Endodermal cell (in vitro differentiated cells): ENCODE measurements at places on chromosomes 4 and X. TPM values are rescaled to one million over a fixed set of nuclear protein-coding genes. Genes with fewer than 3 reads are reported as not detected.

GRCh38 chrX:152220606-152221005 is 82.2 kb upstream of the MAGEA10 start:
- no peak for DNase-seq

DNA sequence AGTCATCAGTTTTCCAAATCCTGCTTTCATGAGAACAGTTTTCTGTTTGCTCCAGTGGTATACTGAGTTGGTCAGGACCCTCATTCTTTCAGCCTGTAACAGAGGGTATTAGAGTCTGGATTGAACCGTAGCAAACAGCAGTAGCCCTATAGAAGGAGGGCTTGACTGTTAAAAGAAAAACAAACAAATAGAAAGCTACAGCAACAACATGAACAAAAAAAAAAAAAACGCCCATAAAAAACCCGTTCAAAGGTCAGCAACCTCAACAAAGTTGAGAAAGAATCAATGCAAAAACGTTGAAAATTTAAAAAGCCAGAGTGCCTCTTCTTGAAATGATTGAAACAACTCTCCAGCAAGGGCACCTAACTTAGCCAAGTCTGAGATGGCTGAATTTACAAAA is 64.7 kb upstream of the UGT2B10 start:
- no peak for DNase-seq

DNA sequence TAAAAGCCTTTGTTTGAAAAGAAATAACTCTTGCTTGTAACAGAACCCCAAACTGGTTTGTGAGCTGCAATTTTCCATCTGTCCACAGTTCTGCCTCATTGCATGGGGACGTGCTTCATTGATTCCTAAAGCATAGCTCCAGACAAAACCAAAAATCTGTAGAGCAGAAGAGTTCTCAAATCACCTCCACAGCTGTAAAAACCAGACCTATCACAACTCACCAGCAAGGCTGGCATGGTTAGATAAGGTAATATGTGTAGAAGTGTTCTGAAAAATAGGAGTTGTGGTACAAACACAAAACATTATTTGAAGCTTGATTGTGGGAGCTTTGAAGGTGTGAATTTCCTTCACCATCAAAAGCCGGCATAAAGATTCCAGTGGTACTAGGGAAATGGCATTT is 12.5 kb upstream of the RAB28 start:
- no peak for DNase-seq

GRCh38 chr4:37697566-37697965 is 11.4 kb upstream of the RELL1 start:
- no peak for DNase-seq

GRCh38 chr4:158581161-158581560 is 59.5 kb downstream of the RXFP1 start:
- no peak for DNase-seq

GRCh38 chr4:109155682-109156283 is 146.7 kb downstream of the COL25A1 start:
- DNase-seq: no peak

- DNase-seq: peak; percentile 64
Observed at GRCh38 chrX:76987381-76987780, 459.8 kb upstream of the FGF16 start.

DNA sequence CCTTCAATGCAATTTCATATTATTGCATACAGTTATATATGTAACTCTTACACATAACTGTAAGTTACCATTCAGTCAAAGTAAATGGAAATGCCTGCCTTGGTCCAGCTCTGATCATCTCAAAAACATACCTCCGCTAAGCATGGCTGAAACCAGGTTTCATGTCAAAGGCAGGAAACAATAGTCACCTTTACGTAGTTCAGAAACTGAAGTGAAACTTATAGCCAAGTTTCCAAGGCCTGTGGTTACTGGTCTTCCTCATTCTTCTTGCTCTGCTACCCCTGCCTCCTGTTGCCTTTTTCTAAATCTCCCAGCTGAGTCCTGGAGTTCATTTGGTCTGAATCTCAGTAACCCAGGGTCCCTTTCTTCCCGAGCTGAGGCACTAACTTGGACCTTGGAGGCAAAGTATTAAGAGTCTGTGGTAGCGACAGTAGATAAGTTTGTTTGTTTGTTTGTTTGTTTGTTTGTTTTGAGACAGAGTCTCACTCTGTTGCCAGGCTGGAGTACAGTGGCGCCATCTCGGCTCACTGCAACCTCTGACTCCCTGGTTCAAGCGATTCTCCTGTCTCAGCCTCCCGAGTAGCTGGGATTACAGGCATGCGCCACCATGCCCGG is 30.8 kb downstream of the DAPP1 start:
- DNase-seq: no peak

- DNase-seq: no peak
Observed at GRCh38 chrX:68571292-68571609, 72.4 kb downstream of the YIPF6 start.

- DNase-seq: no peak
Observed at GRCh38 chr4:19539201-19539600, 712.5 kb upstream of the SLIT2 start.

GRCh38 chrX:23952984-23953907 is 45.4 kb downstream of the CXorf58 start:
- DNase-seq: peak; percentile 81

DNA sequence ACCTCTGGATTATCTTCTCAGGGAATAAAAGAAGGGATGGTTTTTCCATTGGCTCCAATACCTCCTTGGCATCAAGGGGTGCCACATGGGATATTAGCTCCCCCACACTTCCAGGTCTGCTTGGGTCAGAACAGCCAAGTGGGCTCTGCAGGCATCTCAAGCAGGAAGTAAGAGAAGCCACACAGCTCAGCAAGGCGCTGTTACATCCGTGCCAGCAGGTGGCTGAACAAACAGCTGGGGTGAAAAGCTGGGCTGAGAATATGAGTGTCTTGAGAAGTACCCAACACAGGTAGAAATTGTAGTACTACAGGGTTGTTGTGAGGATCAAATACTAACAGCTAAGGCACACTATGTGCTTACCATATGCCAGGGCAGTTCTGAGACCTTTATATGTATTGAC is 76.7 kb upstream of the TMEM150C start:
- no peak for DNase-seq

DNA sequence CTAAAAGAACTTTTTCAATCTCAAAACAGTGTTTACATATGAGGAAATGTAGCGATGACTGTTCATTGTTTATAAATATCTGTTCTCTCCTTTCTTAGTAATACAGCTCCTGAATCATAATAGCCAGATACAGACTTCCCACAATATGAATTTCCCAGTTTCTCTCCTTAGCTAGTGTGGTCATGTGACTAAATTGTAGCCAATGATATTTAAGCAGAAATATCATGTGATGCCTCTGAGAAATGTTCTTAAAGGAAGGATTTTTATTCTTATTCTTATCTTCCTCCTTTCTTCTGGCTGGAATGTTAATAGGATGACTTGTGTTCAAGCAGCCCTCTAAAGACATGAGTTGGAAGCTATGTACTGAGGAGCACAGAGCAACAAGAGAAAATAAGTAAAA is 383.7 kb upstream of the ATOH1 start:
- DNase-seq: no peak

DNA sequence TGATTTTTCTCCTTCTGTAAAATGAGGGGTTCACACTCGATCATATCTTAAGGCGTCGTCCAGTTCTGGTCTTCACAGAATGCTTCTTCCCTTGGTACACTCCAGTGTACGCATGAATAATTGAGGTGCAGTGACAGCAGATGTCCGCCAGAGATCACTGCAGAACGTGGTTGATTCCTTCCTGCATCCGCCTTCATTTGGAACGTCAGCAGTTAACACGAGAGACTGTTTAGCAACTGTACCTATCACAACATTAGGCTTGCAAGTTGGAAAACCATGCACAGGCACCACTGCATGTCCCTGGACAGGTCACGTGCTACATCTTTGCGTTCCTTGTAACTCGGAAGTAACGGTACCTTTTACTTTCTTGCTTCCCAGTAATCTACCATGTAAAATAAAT is 66.0 kb upstream of the GEMIN8 start:
- DNase-seq: peak; percentile 74

- no peak for DNase-seq
Observed at GRCh38 chrX:56797574-56798338, 68.7 kb downstream of the NBDY start.

DNA sequence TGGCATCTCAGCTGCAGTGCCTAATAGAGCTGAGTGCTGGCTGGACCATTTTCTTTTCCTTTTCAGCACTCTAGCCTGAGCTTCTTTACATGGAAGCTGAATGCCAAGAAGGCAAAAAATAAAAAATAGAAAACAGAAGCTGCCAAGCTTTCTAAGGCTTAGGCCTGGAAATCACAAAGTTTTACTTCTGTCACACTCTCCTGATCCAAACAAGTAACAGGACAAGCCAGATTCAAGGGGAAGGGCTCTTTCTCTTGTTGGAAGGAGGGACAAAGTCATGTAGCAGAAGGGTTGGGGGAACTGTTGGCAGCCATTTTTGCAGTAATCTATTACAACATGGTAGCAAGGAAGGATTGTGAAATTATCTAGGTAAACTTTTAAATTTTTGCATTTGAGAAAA is 131.8 kb downstream of the MSL3 start:
- no peak for DNase-seq

DNA sequence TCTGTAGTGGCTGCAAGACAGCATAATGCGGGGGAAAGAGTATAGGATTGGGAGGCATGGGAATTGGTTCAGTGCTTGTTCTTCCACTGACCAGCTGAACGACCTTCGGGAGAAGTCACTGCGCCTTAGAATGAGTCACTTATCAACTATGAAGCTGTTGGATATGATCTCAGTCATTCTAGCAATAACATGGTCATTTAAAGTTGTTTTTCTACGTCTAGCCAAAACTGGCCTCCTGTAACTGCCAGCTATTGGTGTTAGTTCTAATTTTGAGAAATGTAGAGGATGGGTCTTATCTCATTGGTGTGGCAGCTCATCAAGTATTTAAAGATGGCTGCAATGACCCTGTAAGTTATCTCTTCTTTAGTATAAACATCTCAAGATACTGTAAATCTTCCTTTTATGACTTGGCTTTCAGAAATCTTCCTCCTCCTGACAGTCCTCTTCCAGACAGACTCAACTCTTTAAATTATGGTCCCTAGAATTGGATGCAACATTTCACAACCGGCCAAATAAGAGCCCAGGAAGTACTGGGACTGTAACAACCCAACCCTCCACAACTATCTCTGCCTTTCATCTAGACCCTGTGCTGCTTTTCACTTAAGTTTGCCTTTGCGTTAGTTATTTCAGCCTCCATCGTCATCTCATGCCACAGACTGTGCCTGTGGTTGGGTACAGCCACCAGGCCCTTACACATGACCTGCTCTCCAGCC is 243.3 kb downstream of the CBR4 start:
- DNase-seq: no peak

GRCh38 chr4:42995343-42995944 is 102.9 kb downstream of the GRXCR1 start:
- DNase-seq: no peak

- DNase-seq: no peak
Observed at GRCh38 chr4:120718979-120719566, 203.5 kb downstream of the PRDM5 start.

NWD2 gene
- total RNA-seq: not detected in 2 replicates

ERCC6L gene
- total RNA-seq: 4.8 to 18.5 TPM (median 17.9 TPM) in 3 replicates

DRD5 gene
- total RNA-seq: 0.11 and 0.20 TPM in 2 replicates

BBS12 gene
- 3.3 and 4.1 TPM in 2 replicates for total RNA-seq

LRCH2 gene
- total RNA-seq: 0.75 to 1.1 TPM (median 1.0 TPM) in 3 replicates

SORCS2 gene
- 0.72 and 1.4 TPM in 2 replicates for total RNA-seq

TCEAL6 gene
- not detected in 2 replicates for total RNA-seq

VBP1 gene
- total RNA-seq: 83.5 and 85.3 TPM in 2 replicates

SPANXA1 gene
- not detected in 3 replicates for total RNA-seq

XG gene
- total RNA-seq: 0.34 to 1.1 TPM (median 0.35 TPM) in 3 replicates

HELT gene
- total RNA-seq: not detected in 3 replicates

GABRE gene
- 5.6 to 6.6 TPM (median 6.3 TPM) in 3 replicates for total RNA-seq

SCD5 gene
- total RNA-seq: 3.4 and 5.2 TPM in 2 replicates
